Stimulated activated CD4-positive, alpha-beta T cell treated with anti-CD3 and anti-CD28 coated beads, TNF-alpha, amount 100 ng/mL, for 48 hours (primary cell): ENCODE measurements at places on chromosomes 2 and 18.

DNA sequence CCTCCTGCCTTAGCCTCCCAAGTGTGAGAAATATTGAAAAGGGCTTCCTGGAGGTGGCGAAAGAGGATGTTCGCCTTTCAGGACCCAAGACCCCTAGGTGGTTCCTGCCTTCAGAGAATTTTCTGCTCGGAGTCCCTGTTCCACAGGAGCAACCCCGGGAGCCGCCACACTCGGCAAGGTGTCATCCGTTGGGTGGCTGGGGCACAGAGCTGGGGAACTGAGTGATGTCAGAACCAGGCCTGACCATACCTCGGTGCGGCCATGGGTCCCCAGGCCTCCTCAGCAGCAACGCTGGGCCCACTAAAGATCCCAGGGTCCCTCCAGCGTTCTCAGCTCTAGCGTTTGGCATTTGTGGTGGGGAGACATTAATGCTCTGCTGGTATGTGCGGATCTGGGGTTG is 23.7 kb upstream of the TAF1B start:
- no peak for DNase-seq

- no peak for DNase-seq
Measured at GRCh38 chr18:77380695-77381094, 131.0 kb downstream of the GALR1 start.

- DNase-seq = no peak
Measured at GRCh38 chr2:46435796-46436360, 43.5 kb upstream of the TMEM247 start.

DNA sequence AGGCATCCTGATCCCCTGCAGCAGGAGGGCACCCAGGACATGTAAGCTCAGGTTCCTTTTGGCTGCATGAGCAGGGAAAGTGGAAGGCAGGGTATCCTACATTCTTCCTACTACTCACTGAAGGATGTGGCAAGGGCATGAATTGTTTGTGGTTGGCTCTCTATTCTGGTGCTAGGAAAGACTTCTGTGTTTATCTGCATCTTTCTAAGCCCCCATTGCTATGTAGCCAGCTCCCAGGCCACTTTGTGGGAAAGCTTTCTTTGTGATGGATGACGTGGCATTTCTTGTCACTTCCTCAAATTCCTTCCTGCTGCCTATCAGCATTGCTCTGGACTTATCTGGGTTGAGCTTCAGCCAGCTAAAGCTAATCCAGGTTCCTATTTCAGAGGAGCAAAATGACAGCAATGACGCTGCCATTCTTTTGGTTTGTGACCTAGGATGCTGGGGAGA is 46.2 kb downstream of the MEIS1 start:
- no peak for DNase-seq

DNA sequence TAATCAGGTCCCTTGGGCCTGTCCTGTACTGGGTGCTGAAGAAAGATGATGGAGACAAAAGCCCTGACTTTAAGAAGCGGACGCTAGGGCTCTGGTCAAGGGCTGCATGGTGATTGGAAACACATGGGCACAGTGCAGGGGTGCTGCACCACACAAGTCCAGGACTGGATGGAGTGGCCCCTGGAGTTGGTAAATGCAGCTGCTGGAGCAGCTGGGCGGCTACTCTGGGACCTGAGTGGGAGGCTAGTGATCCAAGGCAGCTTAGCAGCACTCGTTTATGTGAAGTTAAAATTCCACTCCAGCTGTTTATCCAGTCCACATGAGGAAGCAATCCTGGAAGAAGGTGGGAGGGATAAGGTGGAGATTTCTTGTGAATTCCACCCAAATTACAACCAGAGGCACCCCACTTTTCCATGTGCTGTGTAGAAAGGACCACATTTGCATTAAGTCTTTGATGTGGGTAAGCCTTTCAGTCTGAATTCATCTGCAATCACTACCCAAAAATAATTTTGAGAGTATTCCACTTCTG is 24.9 kb downstream of the MERTK start:
- DNase-seq = no peak

DNA sequence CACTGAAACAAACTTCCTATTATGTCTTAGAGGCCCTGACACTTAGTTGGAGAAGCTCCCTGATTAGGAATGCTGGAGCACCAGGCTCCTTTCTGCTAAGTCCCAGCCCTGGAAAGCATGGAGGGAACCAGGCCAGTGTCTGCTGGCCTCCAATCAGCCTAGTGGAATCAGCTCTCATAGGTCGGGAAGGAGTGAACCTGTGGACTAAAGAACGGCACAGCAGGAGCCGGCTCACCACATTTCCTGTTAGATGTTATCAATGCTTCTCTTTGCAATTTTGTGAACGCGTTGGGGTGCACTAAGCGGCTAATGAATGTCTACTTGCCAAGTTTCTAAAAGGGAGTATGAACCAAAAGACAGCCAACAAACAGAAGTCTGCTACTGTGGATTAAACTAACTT is 296.6 kb downstream of the NAPG start:
- no peak for DNase-seq

DNA sequence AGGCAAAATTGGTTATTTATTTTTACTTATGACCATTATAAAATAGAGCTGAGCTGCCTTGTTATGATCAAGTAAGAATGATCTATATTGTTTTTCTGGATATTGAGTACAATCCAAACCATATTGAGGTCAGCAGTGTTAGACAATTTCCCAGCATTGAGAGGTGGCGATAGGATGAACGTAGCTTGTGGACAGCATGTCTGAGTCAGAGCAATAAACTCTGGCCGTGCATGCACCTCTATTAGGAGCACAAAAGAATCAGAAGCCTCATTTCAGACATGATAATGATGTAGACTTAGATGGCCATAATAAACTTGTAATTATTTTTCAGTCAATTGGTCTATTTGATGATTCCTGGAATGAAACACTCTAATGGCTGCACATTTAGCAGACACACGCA is 491.6 kb downstream of the RIT2 start:
- DNase-seq = no peak

DNA sequence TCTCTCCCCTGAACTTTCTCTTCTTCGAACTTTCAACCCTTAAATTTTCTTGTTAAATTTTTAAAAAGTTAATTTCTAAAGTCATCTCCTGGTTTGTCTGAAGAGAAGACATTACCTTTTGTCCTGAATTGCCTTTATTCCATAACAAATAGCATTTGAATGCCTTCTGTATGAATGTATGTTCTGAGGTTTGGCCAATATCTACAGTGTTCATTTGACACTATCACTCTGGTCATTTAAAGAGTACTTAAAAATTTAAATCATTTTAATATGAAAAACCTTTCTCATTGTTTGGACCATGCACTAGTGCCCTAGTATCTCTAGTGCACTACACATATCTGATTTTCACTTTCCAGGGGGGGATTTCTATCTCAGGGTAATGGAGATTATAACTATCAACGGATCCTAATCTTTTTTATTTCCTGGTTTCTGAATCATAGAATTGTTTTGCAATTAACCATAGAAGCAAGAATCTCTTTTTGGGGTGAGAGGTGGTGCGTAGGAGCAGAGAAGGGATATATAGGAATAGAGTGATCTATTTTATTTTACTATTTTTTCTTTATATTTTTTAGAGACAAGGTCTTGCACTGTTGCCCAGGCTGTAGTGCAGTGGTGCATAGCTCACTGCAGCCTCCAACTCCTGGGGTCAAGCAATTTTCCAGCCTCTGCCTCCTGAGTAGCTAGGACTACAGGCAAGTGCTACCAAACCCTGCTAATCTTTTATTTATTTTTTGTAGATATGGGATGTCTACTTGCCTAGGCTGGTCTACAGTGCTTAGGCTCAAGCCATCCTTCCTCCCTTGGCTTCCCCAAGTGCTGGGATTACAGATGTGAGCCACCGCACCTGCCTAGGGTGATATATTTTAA is 25.5 kb downstream of the TANC1 start:
- DNase-seq = no peak

- DNase-seq = no peak
Measured at GRCh38 chr2:174717273-174717672, 47.0 kb downstream of the CHRNA1 start.

DNA sequence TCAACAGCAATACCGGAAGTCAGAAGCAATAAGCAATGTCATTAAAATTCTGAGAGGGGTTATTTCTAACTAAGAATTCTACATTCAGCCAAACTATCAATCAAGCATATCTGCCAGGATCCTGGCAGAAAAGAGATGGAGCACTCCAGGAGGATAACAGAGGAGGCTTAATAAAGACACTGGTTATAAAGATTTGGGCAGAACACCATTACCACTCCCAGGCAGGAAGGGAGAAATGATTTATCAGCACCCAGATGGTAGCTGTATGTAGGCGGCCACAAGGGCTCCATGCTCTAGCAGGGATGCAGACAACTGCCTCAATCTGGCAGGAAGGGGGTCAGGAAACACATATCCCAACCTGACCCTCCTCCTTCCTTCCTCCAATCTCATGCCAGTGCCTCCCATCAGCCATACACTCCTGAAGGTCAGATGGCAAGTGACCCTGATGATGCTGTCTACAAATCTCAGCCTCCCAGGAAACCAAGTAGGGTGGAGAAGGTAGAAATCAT is 20.5 kb upstream of the TNFAIP6 start:
- no peak for DNase-seq

DNA sequence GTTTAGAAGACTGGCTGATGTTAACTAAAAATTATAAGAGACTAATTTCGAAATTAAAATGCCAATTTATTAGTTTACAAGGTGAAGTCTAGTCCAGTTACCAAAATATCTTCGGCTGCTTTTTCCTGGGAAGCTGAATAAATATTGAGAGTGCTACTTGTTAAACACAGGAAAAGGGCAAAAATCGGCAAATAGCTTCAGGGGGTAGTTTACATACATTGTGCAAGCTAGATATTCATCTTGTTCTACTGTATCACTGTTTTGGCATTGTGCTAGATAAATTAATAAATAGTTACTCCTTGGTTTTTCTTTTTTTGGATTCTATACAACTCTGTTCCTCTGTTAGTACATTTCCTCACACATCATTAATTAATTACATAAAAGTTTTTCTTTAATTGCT is 29.3 kb downstream of the NHEJ1 start:
- no peak for DNase-seq

DNA sequence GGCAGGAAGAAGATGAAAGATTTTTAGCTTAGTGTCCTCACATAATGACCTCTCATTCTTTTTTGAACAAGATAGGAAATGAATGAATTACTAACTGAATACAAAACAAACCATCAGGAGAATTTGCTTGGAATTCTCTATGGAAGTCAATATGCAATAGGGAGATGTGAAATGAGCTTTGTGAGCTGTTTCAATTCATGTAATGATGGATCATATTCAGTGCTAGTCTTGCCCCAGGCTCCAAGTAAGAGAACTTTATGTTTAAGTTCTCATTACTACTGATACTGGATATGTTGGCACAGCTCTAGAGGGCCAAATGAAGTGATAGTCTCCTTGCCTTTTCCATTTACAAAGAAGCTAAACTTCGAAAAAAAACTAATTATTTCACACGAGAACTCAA is 29.2 kb downstream of the MYOM1 start:
- DNase-seq = no peak

DNA sequence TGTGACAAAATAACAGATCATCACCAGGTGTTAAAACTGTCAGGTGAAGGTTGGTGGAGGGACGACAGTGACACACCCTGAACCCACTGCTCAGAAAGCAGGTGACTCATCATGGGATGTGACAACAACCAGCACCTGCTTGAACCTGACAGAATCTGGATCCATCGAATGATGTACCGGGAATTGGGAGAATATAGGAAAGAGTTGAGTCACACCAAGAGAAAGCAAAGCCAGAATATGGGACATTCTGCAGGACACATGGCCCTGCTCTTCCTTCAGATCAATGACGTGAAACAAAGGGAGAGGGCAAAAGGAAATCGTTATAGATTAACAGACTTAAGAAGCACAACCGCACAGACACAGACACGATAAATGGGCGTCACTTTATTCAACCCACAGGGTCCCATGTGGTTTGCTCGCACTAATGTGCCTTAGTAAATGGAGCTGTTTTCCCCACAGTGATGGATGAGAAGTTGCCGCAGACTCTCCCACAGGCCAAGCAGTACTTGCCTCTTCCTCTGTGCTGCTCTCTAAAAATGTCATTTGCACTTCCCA is 100.1 kb downstream of the CRACDL start:
- no peak for DNase-seq

DNA sequence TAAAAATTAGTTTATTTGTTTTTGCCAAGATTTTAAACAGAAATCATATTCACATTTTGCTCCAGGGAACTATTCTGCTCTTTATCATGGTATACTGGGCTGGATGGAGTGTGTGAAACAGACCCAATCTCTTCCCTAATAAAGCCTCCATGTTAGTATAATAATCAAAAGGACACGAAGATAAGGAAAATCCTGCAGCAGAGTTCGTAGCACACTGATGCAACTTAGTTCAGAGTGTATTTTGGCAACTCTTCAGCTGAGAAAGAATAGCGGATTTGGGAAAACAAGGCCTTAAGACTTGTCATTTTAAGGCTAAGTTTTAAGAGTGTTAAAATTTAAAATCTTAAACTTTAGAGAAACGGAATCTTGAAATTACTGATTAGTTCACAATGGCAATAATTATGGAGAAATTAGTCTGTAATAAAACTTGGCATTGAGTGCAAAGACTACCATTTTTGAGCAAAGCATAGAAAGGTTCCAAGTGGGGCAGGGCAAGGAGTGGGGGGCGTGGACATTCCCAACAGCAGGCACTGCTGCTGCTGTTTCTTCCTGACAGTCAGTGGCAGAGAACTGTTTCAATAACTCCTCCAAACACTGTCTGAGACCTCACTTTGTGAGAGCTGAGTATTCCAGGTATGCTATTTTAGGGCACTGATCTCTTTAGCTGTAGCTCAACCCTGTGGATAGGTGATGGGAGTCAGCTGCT is 225.0 kb downstream of the HRH4 start:
- no peak for DNase-seq

- DNase-seq = no peak
Measured at GRCh38 chr2:168191955-168192785, 55.2 kb downstream of the STK39 start.

GRCh38 chr2:210620456-210620855 is 64.1 kb downstream of the CPS1 start:
- no peak for DNase-seq

- DNase-seq = no peak
Measured at GRCh38 chr2:111706481-111707001, 177.5 kb downstream of the ANAPC1 start.

- no peak for DNase-seq
Measured at GRCh38 chr18:36828157-36828629, 609 bp downstream of the TPGS2 start.

DNA sequence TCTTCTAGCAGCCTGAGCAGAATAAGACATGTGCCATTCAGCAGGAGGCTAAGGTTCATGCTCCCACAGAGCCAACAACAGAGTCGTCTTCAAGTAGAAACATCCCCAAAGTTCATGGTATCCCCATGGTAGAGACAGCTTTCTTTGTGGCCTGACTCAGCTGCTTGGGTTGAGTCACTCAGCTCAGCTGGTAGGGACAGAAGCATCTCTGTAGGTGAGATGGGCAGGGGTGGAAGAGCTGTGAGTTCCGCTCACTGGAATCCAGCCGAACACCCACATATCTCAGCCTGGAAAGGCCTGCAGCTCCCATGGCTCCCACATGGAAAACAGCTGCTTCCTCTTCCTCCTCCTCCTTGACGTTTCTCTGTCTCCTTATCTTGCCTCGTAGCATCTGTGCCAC is 792.7 kb downstream of the RNF144A start:
- DNase-seq = no peak

- DNase-seq = no peak
Measured at GRCh38 chr2:61018318-61018755, 282 bp upstream of the PUS10 start.
